Stimulated activated CD8-positive, alpha-beta memory T cell treated with anti-CD3 and anti-CD28 coated beads, Interleukin-4, amount 100 ng/mL, for 4 hours (primary cell): ENCODE measurements at places on chromosomes 2 and 18.

- DNase-seq, result no peak
These were observed 61.0 kb downstream of the RBMS1 start for GRCh38 chr2:160432633-160433032.

DNA sequence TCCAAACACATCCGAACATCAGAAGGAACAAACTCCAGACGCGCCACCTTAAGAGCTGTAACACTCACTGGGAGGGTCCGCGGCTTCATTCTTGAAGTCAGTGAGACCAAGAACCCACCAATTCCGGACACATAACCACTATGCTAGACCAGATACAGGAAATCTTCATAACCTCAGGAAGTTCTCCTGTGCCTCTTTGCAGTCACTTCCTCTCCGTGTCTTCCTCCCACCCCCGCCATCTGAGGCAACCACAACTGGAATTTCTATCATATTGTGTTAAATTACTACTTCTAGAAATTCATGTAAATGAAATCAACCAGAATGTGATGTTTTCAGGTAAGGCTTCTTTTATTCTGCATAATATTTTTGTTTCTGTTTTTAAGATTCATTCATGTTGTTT, 631.0 kb upstream of the NXPH2 start:
- DNase-seq, result no peak

DNA sequence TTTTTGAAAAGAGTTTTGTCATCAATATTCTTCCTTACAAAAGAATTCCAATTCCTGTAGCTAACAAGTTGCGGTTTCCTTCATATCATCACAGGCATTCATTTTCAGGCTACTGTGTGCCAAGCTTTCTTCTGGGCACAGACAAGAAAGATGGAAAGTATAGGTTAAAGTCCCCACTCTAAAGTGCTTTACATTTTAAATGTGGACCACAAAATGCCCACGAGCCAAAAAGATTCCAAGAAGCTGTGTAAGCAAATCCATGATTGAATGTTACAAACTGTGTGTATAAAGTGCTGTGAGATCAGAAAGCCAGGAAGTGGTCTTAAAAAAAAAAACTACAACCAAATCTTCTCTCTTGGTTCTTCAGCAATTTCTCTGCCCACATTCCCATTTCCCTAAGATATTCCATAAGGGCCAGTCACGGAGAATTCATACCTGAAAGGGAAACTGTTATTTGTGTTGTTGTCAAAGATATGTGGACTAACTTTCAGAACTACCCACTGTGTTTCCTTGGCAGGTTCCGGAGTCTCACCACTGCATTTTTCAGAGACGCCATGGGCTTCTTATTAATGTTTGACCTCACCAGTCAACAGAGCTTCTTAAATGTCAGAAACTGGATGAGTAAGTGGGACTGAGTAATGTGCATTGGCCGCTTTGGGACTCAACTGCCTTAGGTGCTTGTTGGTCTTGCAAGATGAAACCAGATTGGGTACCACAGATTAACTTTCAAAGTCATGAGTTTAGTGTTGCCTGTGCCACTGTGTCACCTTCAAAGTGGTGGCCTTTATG, 55.7 kb downstream of the RAB27B start:
- no peak for DNase-seq

DNA sequence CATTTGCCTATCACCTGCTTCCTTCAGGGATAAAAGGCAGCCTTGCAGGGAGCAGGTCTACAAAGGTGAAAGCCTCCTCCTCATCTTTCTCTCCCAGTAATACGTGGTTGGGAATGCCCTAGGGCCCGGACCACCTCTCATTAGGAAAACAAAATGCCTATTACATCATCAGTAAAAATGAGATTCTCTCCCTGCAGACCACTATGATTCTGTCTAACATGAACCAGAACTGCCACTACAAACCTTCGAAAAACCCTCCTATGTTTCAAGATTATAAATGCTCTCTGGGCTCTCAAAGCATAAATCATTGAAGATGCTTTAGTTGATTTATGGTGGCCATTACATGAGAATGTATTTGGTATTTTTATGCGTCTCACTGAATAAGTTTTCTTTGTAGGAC, 108.4 kb upstream of the ARL5A start:
- DNase-seq, result no peak

GRCh38 chr2:121555008-121555407, 24.3 kb downstream of the RNU4ATAC start:
- DNase-seq, result no peak

DNA sequence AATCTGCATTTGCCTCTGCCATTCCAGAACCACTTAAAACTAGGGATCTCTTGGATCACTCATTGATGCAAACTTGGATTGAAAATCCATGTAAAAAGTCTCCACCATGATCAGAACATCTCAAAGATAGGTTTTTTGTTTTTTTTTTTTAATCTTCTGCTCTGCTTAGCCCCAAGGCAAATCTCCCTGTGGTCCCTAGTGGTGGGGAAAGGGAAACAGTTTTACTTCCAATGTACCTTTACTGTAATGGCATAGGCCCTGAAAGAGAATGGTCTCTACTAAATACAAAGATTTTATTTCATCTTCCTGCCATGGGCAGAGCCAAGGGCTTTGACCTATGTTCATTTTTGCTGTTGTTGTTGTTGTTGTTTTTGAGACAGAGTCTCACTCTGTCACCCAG, 78.4 kb downstream of the KANSL1L start:
- no peak for DNase-seq

DNA sequence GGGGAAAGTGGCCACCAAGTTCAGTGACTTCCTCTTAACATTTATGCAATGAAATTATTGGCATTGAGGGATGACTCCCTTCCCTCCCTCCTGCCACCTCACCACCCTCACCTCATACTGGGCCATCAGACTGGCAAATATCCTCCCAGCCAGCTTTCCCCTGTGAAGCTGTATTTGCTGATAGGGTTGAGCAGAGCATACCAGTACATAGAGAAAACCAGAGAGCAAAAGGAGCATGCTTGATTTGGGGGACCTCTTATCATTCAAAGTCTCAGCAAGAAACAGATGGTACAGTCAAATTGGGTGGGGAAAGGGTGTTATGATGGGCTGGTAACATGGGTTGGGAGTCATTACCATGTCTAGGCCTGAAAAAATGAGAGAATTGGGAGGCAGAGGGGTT, 19.1 kb upstream of the B3GNT2 start:
- DNase-seq, result no peak

DNA sequence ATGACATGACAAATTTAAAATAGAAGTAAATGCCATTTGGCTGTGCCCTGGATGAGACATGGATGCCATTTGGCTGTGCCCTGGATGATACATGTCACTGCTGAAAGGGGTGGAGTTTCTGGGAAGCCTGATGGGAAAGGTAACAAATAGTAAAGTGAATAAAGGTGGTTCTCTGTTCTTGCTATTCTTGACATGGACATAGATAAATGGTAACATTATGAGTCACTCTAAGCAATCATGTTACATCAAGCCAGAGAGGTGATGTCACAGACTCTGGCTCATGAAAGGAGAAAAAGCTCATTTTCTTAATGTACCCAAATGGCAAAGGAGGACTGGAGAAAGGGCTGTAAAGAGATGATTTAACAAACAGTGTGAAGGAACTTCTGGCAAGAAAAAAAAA, 86.4 kb downstream of the EML6 start:
- DNase-seq, result no peak

DNA sequence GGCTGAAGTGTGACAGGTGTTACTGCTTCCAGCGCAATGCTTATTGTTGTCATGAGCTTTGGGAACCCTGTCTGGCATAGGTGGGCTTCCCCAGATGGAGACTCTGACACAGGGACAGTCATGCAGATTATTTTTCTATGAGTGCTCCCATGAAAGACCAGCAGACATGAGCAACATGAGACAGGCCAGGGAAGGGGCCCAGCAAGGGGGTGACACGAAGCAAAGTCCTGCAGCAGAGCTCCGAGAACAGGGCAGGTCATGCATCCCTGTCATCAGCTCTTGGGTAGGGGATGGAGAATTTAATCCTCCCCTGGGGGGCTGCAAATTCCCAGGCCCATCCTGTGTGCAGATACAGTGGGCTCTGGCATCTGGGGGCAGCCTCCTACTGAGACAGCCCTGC, 77.4 kb downstream of the CTAGE1 start:
- no peak for DNase-seq

DNA sequence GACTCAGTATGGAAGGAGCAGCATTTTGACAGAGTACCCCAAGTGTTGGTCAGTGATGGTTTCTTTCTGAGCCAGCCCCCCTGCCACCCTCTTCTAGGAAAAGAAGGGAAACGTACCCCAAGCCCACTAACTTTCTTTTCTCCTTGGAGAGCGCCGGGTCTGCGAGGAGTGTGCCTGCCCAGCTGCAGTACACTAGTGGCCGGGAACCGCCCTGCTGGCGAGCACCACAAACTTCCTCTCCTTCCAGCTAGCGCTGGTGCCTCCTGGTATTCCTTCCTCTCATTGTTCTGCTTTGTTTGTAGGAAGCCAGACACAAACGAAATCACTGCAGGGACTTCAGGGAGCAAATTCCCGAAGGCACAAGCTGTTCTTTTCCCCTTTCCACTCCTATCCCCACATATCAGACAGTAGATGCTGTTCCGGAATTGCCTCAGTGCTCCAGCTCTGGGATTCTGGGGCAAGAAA, 1.8 kb downstream of the CCDC85A start:
- DNase-seq, result no peak

- no peak for DNase-seq
These were observed 5.8 kb downstream of the UNC50 start for GRCh38 chr2:98614024-98614739.

DNA sequence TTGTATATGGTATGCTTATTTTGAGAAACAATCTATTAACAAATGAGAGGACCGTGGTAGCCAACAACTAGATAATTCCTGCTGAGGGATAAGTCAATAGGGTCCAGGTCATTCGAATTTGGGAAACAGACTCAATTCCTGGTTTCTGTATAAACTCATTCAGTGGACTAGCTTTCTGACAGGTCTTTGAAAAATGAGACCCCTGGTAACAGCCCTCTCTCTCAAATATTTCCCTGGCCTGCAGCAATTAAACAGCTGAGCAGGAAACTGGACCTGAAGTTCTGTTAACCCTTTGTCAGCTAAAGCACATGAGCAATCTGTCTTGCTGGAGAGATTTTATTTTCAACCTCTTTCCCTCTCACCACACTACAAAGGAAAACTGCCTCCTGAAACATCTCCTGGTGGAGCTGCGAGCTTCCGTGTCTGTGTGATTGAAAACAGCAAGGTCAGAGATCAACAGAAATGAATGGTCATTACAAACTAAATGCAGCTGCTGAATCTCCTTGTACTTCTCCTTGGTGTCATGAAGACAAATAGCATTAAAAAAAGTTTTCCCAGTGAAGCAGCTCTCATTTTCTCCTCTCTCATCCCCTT, 70.3 kb upstream of the CCDC85A start:
- no peak for DNase-seq

DNA sequence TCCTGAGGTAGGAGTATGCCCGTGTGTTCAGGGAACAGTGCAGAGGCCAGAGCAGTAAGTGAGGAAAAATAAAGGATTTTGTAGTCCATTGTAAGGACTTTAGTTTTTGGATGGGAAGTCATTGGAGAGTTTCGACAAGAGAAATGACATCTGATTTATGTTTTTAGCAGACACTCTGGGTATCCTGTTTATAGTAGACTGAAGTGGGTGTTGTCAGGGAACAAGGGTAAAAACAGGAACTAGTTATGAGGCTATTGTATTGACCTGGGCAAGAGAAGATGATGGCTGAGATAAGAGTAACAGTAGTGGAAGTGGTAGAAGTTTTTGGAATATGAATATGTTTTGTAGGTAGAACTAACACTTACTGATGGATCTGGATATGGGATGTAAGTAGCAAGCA, 59.8 kb downstream of the GTF2A1L start:
- DNase-seq, result no peak

DNA sequence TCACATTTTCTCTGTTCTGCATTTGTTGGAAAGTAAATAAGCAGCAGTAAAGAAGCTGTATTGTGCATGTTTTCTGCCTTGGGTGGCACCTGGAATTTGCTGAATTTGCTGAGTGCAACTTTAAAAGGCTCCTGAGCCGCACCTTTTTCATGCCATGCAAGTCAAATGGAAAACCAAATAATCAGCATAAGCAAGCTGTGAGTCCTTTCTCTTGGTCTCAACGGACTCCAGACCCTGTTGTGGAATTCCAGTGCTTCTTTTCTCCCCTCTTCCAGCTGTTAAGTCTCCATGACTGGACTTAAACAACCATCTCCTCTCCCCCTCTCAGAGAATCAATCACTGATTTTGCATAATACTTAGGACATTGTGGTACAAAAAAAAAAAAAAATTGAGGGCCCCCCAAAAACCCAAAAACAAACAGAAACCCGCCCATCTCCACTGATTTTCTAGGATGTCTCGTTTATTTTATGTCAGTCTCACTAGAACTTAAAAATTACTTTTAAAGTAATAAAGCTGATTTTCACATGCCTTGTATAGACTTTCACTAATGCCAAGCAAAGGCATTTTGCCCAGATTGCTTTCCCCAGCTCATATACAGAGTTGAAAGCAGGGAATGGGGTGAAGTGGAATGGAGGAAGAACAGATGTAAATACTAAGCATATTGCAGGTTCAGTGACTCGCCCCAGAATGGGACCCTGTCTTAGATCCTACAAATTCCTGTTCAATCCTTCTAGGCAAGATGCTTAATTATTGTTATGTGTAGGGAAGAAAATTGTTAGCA, 5.1 kb upstream of the CETN1 start:
- no peak for DNase-seq

DNA sequence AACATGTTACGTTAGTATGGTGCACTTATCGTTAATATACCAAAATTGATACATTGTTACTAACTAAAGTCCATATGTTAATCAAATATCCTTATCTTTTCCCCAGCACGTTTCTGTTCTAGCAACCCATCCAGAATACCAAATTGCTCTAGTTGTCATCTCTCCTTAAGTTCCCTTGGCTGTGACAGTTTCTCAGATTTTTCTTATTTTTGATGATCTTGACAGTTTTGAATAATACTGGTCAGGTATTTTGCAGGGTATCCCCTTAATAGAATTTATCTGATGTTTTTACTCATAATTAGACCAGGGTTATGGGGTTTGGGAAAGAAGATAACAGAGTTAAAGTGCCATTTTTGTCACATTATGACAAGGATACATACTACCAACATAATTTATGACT, 47.8 kb downstream of the TFPI start:
- no peak for DNase-seq

DNA sequence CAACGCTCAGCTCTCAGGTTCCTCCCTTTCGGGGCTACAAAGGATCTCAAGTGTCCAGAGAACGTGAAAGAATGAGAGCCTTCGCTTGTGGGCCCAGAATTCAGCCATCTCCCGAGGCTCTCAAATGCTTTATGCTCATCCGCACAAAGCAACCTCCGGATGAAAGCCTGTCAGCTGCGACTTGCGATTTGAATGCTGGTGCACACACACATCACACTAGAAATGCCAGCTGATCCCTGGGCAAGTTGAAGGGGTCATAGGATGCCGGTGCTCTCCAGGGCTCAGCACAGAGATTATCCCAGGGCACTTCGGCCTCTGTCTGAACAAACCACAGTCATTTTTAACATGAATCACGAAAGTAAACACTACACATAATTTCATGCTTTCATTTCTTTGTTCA, 141.8 kb upstream of the MYT1L start:
- no peak for DNase-seq

- no peak for DNase-seq
These were observed 1150.9 kb downstream of the RPIA start for GRCh38 chr2:89842180-89842908.

- DNase-seq, result no peak
These were observed 118.6 kb downstream of the MCFD2 start for GRCh38 chr2:46796843-46797625.
